GM23248 (cell line): ENCODE measurements at places on chromosomes 7 and 10. TPM values are rescaled to one million over a fixed set of nuclear protein-coding genes. Genes with fewer than 3 reads are reported as not detected.

- no peak for DNase-seq
- no peak overlapping the region for H3K4me3 ChIP-seq
- H3K27ac ChIP-seq: no peak overlapping the region
- no peaks in the 10 kb centered on the region for H3K36me3 ChIP-seq
These were observed 18.7 kb downstream of the GRID1 start for GRCh38 chr10:86347856-86348255.

- no peak overlapping the region for H3K4me3 ChIP-seq
- DNase-seq: no peak
- no peak overlapping the region for H3K27ac ChIP-seq
- H3K27me3 ChIP-seq: no peaks in the 10 kb centered on the region
These were observed 53.6 kb upstream of the AOAH start for GRCh38 chr7:36777855-36778254.

GRCh38 chr7:18315241-18315640 is 180.3 kb upstream of the HDAC9 start:
- no peaks in the 10 kb centered on the region for H3K27me3 ChIP-seq
- H3K4me3 ChIP-seq: no peak overlapping the region

DNA sequence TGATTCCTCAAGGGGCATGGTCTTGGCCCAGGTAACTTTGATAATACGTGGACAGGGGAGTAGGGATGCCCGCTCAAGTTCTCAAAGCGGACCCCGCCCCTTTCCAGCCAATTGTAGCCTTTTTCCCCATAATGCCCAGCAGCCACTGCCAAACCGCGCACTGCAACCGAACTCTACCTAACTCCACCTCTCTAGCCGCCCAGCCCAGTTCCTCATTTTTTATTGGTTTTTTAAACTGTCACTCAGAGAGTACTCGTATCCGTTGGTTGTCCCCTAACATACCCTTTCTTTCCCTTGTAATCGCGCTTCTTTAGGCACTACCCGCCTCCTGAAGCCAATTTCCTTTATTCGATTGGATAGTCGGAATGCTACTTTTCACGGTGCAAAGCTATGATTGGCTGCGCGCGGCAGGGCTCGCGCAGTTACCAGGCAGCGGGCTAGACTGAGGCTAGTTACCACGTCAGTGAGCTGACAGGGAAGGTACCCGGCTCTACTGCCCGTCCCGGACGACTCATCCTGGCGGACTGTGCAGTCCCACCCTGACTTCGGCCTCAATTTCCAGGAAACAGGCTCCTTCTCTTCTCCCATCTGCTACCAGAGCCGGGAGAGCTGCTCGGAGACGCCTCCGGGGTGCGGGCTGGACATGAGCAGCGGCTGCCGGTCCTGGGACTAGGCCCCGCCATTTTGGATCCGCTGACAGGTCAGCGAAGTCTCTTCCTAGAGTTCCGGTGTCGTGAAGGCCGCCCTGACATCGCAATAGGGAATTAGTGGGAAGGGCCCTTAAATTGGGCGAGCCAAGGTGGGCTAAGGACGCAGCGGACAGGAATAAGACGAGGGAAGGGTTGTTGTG is at the start of gene GBF1:
GBF1 (plus strand) TSS at position 451 of the 850 bp plus-strand sequence. CDS start 13,407 bp downstream, outside the sequence.
- DNase-seq: peak; percentile 99
- peak within 1 kb of the TSS; percentile 99 for H3K4me3 ChIP-seq
- peaks cover 32% of the 10 kb centered on the region for H3K4me1 ChIP-seq
- no peaks in the 10 kb centered on the region; the same call in 1 of the 2 replicates for H3K36me3 ChIP-seq
- H3K27me3 ChIP-seq: no peaks in the 10 kb centered on the region

DNA sequence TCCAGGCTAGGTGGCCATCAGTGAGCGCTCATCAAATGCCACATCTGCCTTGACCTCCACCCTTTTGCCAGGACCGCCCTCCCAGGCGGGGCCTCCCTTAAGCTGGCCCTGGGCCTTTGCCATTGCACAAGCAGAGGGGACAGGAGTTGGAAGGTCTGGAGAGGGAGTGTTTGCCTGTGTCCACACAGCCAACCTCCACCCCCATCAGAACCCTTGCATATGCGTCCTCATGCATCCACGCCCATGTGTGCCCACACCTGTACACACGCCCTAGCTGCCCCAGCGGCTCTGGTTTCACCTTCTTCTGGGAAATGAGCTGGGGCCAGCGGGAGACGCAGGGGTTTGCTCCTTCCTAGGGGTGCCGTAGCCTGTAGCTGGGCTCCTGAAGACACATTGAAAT is 64.0 kb downstream of the NEURL1 start:
- H3K27me3 ChIP-seq: peaks cover 21% of the 10 kb centered on the region
- no peak overlapping the region for H3K27ac ChIP-seq
- no peaks in the 10 kb centered on the region for H3K4me1 ChIP-seq

GRCh38 chr7:12670000-12670729 is 17.3 kb upstream of the ARL4A start:
- no peak overlapping the region for H3K27ac ChIP-seq
- no peaks in the 10 kb centered on the region for H3K27me3 ChIP-seq
- H3K36me3 ChIP-seq: no peaks in the 10 kb centered on the region
- DNase-seq: peak; percentile 42

DNA sequence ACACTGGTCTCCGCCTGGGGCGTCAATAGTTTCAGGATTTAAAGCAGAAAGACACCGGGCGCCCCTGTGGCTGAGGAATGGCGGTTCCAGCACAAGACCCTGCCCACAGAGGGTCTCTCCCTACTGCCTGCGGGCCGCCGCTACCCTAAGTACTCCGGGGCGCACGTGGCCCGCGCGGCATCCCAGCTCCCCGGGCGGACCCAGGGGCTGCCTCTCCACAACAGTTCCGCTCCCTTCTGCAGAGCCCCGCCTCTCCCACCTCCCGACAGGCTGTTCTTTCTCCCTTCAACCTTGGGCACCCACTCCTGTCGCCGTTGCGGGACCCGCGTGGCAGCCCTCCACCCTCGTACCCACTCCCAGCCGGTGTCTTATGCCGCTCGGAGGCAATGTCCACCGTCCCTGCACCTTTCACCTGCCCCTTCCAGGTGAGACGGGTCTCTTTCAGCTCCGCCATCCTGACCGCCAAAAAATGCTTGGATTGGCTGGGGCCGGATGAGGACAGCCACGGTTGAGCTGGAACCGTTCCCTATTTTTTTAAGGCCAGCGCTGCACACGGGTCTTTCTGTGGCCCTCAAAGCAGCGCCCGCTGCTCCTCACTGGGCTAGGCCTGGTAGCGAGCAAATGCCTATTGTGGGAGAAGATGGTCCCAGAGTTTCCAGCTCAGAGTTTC is 1.6 kb upstream of the NKX2-3 start:
- DNase-seq: no peak
- H3K36me3 ChIP-seq: no peaks in the 10 kb centered on the region
- no peak overlapping the region for H3K27ac ChIP-seq
- H3K4me1 ChIP-seq: no peaks in the 10 kb centered on the region

The TAS2R3 gene
- total RNA-seq: not detected in 2 replicates

The TES gene
- total RNA-seq: 32.6 and 41.5 TPM in 2 replicates
